ENCODE measurements at places on chromosomes 4 and X. TPM values are rescaled to one million over a fixed set of nuclear protein-coding genes. Genes with fewer than 3 reads are reported as not detected.

RPA4 gene
- total RNA-seq = 0.34 TPM

PRRG3 gene
- 2.0 TPM for total RNA-seq

GRCh38 chr4:152535360-152535902, 461 bp downstream of the FBXW7 start:
- H3K27ac ChIP-seq = peak overlapping the region; percentile 79
- DNase-seq = peak; percentile 55
- no peaks in the 10 kb centered on the region for H3K27me3 ChIP-seq
- peaks cover 43% of the 10 kb centered on the region for H3K4me1 ChIP-seq
- H3K36me3 ChIP-seq = no peaks in the 10 kb centered on the region

DNA sequence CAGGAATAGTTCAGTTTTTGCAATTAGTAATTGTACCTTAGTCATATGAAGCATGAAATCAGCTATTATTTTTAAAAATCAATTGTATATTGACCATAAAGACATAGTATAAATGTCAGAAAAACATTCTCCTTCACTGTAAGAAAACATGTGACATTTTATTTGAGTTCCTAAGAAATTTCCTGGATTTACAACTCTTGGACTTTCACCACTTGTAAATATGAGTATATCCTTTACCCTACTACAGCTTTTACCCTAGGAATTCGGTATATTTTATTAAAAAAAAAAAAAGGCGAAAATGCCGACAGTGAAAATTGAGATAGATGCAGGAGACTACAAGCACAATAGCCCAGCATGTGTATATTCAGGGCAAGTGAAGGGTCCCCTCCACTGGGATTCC, 14.9 kb downstream of the ADH1A start:
- H3K27ac ChIP-seq = no peak overlapping the region
- DNase-seq = no peak
- no peaks in the 10 kb centered on the region for H3K27me3 ChIP-seq
- H3K4me1 ChIP-seq = no peaks in the 10 kb centered on the region

DNA sequence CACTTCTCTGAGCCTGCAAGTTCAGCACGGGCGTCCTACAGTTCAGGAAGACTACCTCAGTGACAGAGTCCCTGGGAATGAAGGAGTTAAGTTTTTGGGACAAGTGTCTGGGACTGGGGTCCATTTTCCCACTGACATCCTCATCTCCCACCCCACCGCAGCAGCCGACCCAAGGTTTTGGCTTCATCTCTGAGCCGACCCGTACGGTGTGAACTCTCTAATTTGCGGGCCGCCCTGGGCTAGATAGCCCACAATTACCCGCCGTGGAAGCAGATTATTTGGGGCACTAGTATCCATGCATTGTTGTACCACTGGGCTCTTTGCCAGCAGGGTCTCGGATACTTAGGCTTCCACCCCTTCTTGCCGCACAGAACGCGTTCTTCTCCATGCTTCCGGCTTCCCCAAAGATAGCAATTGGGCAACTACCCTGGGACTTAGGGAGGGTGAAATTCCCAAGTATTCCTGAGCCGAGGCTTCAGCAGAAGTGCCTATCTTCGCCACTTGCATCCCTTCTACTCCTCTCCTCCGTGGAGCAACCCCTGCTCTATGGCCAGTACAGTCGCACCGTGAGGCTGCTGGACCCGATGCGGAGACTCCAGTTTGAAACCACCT, 2.4 kb downstream of the IL1RAPL2 start:
- no peak overlapping the region for H3K27ac ChIP-seq
- no peaks in the 10 kb centered on the region for H3K36me3 ChIP-seq
- H3K4me3 ChIP-seq = peak overlapping the region; percentile 3

DNA sequence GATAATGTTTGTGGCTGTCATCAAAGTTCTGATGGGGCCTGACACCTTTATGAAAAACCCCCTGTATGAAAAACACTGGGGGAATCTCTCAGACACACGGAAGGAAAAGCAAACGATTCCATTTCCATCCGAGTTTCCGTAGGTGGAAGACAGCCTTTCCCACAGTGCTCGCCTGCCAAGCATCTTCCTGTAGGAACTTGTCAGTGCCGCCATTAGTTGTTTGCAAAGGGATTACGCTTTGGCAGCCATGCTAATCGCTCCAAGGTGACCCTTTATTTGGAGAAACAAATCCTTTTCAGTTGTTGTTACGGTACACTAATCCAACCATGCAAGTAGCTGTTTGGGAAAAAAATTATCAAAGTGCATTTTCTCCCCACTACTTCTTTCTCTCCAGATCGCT, 44.4 kb upstream of the STOX2 start:
- H3K27me3 ChIP-seq = peaks cover 7% of the 10 kb centered on the region
- peaks cover 37% of the 10 kb centered on the region for H3K4me1 ChIP-seq
- H3K36me3 ChIP-seq = no peaks in the 10 kb centered on the region
- peak; percentile 62 for DNase-seq
- no peak overlapping the region for H3K4me3 ChIP-seq

GRCh38 chr4:171430495-171430894, 382.7 kb upstream of the GALNTL6 start:
- no peaks in the 10 kb centered on the region for H3K4me1 ChIP-seq
- H3K36me3 ChIP-seq = no peaks in the 10 kb centered on the region
- H3K27ac ChIP-seq = no peak overlapping the region
- DNase-seq = no peak
- H3K4me3 ChIP-seq = no peak overlapping the region
